ENCODE measurements at places on chromosomes 13 and 19. TPM values are rescaled to one million over a fixed set of nuclear protein-coding genes. Genes with fewer than 3 reads are reported as not detected.
A peak's percentile ranks its signal among the peaks of the same experiment; 100 is the strongest.

- peak; percentile 72 for DNase-seq
These were observed 20.3 kb upstream of the TMTC4 start for GRCh38 chr13:100694722-100695508.

The ZNF100 gene
- polyA plus RNA-seq: 10.2 TPM

The ZC3H13 gene
- 16.2 TPM for polyA plus RNA-seq

The BORCS8 gene
- polyA plus RNA-seq: 28.7 TPM

The LACC1 gene
- not detected for polyA plus RNA-seq

- DNase-seq: no peak
These were observed 386.3 kb downstream of the NDFIP2 start for GRCh38 chr13:79867254-79867653.

The LGALS16 gene
- polyA plus RNA-seq: not detected

Data from K562 (cell line).